Jurkat, Clone E6-1 (cell line): ENCODE measurements at places on chromosomes 16 and 17.

GRCh38 chr17:82213251-82214011, 789 bp upstream of the CCDC57 start:
- no peak for DNase-seq

GRCh38 chr16:84344781-84345180, 23.6 kb upstream of the ATP2C2 start:
- no peak for DNase-seq

DNA sequence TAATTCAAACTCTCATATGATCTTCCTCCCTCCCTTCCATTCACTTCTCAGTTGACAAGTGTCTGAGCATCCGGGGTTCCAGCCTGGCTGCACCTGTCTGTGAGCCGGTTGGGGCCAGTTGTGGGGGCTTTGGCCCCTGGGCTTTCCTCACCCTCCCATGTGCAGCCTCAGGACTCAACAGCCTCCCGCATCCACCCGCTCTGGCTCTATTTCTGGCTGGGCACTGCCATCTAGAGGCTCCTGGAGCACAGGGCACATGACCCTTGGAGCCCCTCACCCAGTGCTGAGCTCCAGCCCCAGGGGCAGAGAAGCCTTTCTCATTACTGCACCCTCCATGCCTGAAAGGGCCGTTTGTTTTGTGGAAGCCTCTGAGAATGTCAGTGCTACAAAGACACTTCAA, 43.3 kb downstream of the HAPSTR1 start:
- peak; percentile 46 for DNase-seq

DNA sequence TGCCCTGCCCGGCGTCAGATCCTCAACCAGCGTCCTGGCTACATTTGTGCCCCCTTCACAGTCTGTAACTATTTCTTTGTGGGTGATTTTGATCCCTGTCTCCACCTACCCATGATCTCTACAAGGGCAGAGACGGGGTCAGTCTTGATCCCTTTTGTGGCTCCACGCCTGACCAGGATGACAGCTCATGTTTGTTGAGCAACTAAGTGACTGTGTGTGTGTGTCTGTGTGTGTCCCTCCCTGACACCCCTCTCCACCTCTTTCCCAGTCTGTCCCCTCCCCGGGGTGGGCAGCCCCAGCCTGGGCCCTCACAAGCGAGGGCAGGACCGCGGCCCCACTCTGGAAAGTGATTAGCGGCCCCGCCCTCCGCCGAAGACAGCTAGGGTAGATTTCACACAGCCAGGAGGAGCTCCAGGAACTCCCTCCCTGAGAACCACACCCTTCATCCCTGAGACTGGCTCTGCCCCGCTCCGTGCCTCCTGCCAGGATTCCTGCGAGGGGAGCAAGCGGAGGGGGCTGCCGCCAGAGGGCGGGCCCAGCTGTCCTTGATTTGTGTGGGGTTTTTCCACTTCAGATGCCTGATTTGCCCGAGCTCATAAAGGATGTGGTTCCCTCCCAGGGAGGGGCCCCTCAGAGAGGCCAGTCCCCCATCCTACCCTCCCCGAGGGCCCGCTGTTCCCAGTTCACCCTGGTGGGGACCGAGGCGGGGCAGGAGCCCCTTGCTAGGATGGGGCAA, 5.3 kb upstream of the HS3ST6 start:
- no peak for DNase-seq

GRCh38 chr16:23378921-23379320, 74.1 kb downstream of the COG7 start:
- DNase-seq = no peak

DNA sequence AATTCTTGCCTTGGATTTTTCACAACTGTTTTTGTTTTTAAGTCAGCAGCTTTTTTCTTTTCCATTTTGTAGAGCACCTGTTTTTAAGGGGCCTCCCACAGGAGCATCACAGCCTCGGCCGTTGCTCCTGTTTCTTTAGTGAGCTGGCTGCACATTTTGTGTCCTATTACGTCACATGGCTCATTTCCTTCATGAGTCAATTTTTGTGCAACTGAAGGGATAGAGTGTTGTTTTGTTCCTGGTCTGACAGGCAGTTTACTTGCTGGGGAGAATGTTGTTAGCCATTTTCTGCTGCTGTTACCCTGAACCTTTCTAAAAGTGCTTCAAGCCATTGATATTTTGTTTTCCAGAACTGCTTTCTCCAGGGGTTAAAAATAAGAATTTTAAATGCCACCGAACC, 45.0 kb upstream of the CRISPLD2 start:
- DNase-seq = no peak

GRCh38 chr17:732902-733720, 715 bp downstream of the TLCD3A start:
- no peak for DNase-seq

GRCh38 chr16:67339453-67339852, 12.8 kb downstream of the LRRC36 start:
- DNase-seq = no peak

- peak; percentile 39 for DNase-seq
Measured at GRCh38 chr17:73831699-73832098, 187.5 kb upstream of the SDK2 start.

GRCh38 chr17:75228847-75229246, 23.4 kb downstream of the NUP85 start:
- no peak for DNase-seq

GRCh38 chr16:55502801-55503366, 6.0 kb upstream of the LPCAT2 start:
- DNase-seq = no peak
